Calu3 (cell line): ENCODE measurements at places on chromosomes 1 and 21.

GRCh38 chr1:233304489-233305102, 9.1 kb upstream of the PCNX2 start:
- no peak for DNase-seq

GRCh38 chr1:29267321-29268070, 31.2 kb downstream of the PTPRU start:
- DNase-seq: no peak

- no peak for DNase-seq
Measured at GRCh38 chr21:36572039-36572438, 92.1 kb upstream of the CLDN14 start.

- no peak for DNase-seq
Measured at GRCh38 chr21:40512590-40512989, 334.4 kb downstream of the DSCAM start.

DNA sequence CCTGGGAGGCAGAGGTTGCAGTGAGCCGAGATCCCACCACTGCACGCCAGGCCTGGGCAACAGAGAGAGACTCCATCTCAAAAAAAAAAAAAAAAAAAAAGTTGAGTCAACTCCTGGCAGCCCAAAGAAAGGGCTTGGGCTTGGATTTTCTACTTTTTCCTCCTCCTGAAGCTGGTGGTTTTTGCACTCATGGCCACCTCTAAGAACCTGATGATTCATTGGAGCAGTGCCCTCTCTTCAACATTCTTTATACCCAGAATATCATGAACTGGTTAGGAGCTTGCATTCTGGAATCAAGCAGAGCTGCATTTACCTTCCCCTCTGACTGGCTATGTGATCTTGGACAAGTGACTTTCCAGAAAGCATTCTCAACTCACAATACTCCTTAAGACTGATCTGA, 3.5 kb upstream of the ACTA1 start:
- no peak for DNase-seq

- DNase-seq: no peak
Measured at GRCh38 chr1:209766051-209766450, 10.2 kb downstream of the TRAF3IP3 start.
